Activated gamma-delta T cell treated with Interleukin-2 at 50 U/mL for 16 hours (primary cell): ENCODE measurements at places on chromosomes 2 and 18.

DNA sequence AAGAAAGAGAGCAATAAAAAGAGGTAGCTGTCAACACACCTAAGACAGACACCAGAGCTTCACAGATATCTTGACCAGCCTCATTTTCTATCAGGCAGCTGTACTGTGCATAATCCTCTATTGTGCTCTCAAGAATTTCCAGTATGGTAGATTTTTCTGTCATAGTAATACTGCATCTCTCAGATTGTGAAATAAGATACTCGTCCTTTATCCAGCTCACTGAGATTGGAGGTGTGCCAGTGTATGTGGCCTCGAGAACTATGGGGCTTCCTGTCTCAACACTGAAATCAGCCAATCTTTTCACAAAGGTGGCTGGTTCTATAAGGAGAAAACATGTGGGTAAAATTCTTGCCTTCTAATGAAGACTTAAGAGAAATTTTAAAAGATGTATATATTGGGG, 88.9 kb downstream of the TTN start:
- DNase-seq, result no peak

- DNase-seq, result no peak
These were observed 9.9 kb downstream of the IER3IP1 start for GRCh38 chr18:47166294-47166693.

DNA sequence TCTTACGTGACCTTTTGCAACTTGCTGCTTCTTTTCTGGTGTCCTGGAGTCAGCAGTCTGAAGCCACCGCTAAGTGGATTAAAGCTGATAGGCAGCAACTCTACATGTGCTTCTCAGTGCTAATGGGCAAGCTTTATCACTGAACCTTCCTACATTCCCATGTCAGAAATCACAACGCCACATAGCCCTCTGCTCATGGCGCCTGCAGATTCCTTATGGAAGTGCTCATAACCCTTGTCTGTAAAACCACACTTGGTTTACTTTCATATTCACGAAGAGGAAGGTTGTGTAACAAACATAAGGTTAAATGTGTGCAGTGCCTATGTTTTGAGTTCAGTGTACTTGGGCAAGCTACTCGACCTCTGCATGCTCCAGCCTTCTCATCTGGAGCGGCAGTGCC, 319.8 kb downstream of the FBXO15 start:
- DNase-seq, result no peak

DNA sequence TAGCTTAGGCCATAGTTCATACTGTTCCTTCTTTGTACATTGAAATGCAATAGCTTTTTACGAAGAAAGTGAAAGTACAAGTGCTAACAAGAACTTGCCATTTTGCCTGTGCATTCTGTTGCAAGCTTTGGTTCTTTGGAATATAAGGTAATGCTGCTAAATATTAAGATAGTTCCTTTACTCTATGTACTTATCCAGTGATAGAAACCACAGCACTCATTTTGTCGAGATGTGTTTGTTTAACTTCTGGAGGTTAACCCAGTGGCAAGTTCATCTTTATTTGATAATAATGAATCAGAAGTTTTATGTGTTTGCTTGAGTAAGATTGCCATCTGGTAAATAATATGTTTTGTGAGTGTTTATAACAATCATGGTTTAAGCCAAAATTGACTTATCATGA, 373.1 kb upstream of the FANCL start:
- DNase-seq, result no peak

- DNase-seq, result no peak
These were observed 38.4 kb upstream of the MRPL19 start for GRCh38 chr2:75607988-75608683.

- DNase-seq, result no peak
These were observed 131.0 kb upstream of the CHAC2 start for GRCh38 chr2:53636596-53636995.

GRCh38 chr2:168254158-168254935, 7.0 kb upstream of the STK39 start:
- no peak for DNase-seq

- no peak for DNase-seq
These were observed 47.1 kb downstream of the MREG start for GRCh38 chr2:215966274-215966673.

DNA sequence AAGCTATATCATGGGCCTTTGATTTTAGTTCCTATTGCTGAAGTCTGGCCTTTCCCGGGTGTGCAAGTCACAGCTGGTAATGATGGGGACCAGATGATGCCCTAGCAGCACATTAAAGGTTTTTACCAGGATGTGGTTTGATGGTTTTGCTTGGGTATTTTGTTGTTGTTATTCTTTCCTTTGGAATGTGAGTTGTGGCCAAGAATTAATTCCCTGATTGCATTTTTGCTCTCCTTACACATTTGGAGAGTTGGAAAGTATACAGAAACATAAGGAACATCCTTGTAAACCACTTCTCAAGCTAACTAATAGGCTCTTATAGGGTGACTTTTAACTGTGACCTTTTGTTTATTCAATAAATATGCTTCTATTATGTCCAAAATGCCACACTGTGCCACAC, 154.1 kb upstream of the MMADHC start:
- DNase-seq, result no peak

- DNase-seq, result no peak
These were observed 52.8 kb upstream of the IL1RL1 start for GRCh38 chr2:102258386-102259074.

GRCh38 chr2:18369760-18370159, 190.7 kb downstream of the RDH14 start:
- DNase-seq, result no peak

DNA sequence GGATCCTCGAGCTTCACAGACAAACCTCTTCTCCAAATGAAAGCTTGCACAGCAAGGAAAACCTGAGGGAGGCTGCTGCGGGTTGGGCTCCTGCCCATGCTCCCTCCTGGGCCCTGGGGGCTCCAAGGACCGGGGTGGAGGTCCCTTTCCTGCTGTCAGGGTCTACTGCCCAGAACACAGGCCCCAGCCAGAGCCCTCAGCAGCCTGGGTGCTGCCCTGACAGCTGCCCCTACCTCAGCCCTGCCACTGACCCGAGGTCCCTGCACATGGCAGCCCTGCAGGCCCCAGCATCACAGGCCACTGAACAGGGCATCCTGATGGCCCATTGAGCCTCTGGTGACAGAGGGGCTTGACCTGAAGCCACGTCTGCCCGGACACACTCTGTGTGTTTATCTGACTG, 41.0 kb downstream of the CROCC2 start:
- DNase-seq, result no peak

DNA sequence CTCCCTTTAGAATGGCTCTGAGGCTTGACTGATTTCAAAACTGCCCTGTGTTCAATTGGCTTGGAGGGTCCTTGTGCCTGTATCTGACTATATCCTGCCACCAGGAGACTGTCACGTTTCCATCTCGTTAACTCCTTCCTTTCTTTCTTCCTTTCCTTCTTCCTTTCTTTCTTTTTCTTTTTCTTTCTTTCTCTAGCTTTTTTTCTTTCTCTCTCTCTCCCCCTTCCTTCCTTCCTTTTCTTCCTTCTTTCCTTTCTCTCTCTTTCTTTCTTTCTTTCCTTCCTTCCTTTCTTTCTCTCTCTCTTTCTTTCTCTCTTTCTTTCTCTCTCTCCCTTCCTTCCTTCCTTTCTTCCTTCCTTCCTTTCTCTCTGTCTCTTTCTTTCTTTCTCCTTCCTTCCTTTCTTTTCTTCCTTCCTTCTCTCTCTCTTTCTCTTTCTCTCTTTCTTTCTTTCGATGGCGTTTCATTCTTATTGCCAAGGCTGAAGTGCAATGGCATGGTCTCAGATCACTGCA, 38.1 kb upstream of the EML6 start:
- no peak for DNase-seq

GRCh38 chr18:22191923-22192322, 22.5 kb downstream of the GATA6 start:
- DNase-seq, result no peak

- DNase-seq, result no peak
These were observed 7.0 kb upstream of the ALPK2 start for GRCh38 chr18:58635891-58636290.

GRCh38 chr2:188808947-188809355, 165.2 kb upstream of the COL3A1 start:
- no peak for DNase-seq

DNA sequence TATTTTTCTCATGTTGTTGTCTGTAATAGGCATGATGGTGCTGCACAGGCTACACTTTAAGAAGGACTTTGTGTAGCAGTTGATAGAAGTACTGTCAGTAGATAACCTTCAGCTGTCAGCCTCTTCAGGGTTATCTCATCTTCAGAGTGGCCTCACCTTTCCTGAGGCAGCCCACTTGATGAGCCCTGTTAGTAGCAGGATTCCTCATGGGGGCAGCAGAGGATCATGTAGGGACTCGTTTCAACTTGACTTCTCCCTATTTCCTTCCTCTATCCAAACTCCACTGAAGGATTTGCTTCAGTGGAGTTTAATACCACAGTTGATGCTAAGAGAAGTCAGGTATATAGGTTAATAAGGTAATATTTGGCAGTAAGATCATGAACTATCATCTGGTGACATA, 530.3 kb upstream of the FSIP2 start:
- DNase-seq, result no peak

GRCh38 chr2:15808944-15809343, 131.4 kb upstream of the MYCN start:
- DNase-seq, result no peak

DNA sequence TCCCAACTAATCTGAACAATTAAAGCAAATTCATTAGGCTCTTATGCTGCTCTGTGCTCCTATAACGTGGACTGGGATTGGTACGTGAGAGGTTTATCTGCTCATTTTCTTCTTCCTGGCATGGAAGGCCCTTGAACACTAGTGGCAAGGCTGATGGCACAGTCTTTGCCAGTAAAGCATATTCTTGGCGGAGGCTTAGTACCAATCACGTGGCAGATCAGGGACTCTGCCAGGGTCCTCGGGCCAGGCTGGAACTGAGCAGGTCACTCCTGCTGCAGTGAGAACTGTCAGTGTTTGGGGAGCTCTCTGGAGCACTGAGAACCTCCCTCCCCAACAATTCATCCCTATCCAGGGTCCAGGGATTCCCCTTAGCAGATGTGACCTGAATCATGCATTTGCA, 3.7 kb upstream of the ALPK2 start:
- no peak for DNase-seq

GRCh38 chr18:55988537-55988936, 400.5 kb upstream of the TCF4 start:
- DNase-seq, result no peak

- DNase-seq, result no peak
These were observed 441 bp downstream of the MPHOSPH10 start for GRCh38 chr2:71130905-71131244.

GRCh38 chr2:241035818-241036396, 37.5 kb downstream of the SNED1 start:
- peak; percentile 44 for DNase-seq

GRCh38 chr2:31859959-31860358, 150.8 kb downstream of the MEMO1 start:
- no peak for DNase-seq

GRCh38 chr2:119469661-119470297, 38.1 kb downstream of the TMEM37 start:
- DNase-seq, result no peak

- DNase-seq, result no peak
These were observed 149.7 kb upstream of the ZNF236 start for GRCh38 chr18:76672627-76673026.

GRCh38 chr2:149056541-149057255, 18.2 kb downstream of the LYPD6B start:
- DNase-seq, result no peak

DNA sequence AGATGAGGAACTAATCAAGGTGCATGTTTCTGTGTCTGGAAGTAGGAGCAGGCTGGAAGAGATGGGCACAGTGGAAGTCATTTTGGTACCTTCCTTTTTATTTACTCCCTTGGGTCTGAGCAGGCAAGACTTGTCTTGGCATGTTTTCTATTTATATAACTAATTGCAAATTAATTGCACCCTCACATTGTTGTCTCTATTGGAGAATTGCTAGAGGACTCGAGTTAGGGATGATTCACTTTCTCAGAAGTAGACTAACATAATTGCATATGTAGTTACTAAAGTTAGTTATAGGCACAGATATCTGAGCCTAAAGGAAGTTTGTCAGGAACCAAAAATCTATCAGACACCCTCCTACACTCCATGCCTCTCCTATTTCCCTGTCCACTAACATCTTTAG, 92.8 kb upstream of the NRP2 start:
- DNase-seq, result no peak

- DNase-seq, result no peak
These were observed 289.0 kb upstream of the TFPI start for GRCh38 chr2:187842978-187843847.

GRCh38 chr2:215811409-215812345, 201.7 kb downstream of the MREG start:
- DNase-seq, result no peak

- no peak for DNase-seq
These were observed 39.8 kb upstream of the ASAP2 start for GRCh38 chr2:9166579-9167377.

DNA sequence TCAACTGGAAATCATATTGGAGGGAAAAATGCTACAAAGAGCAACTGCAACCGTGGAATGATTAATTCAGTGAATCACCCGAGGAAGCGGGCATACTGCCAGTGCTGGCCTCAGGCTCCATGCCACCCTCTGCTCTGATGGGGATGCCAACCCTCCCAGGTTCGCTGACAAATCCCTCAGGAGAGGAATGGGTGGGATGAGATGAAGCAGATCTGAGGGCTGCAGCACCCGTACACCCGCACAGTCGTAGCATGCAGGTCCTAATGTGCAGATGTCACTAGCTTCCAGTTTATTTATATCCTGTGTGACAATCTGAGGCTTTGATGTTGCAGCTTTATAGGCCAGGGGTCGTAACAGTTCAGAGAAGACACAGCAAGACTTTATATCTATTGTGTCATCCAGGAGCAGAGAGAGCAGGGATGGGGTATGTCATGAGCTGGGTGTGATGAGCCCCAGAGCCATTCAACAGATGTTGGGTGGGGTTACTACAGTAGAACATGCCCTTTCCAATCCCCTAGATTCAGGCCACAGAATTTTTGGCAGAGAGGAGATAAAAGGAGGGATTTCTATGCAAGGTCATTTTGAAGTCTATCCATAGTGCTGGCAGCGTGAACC, 44.6 kb downstream of the DPP4 start:
- DNase-seq, result no peak

DNA sequence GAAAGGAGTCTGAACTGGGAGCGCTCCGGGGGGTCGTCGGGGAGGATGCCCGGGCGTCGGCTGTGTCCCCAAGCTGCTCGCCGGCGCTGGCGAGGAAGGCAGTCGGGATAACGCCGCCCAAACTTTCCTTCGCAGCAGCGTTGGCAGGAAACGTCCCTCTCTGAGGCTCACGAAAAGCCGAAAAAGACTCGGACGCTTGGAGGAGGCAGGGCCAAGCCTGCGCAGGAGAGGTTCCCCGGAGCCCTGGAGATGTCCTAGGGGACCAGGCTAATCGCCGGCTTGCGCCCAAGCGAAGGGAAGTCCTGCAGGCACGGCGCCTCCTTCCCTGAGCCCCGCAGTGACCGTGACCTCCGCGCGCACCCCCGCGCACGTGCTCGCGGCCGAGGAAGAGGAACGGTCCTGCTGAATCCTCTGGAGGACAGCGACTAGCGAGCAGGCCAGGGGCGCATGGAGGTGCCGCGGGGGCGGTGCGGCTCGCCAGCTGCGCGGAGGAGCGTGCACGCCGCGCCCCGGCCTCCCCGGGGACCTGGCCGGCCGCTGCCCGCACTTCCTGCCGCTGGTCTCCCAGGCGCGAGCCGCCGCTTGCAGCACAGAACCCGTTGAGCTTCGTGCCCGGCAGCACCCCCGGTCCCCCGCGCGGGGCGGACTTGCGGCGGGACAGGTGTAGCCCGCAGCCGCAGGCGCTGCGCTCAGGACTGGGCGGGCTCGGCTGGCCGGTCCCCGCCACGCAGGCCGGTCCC, at the start of gene SH3RF3:
SH3RF3 (plus strand) TSS at position 590 of the 740 bp plus-strand sequence.
- DNase-seq, result no peak

GRCh38 chr18:72342933-72343332, 201.2 kb downstream of the CBLN2 start:
- DNase-seq, result no peak
